ENCODE measurements at places on chromosomes 12 and 14. TPM values are rescaled to one million over a fixed set of nuclear protein-coding genes. Genes with fewer than 3 reads are reported as not detected.

The APOF gene
- 0.05 TPM for polyA plus RNA-seq

The SOCS2 gene
- polyA plus RNA-seq, result 9.0 TPM

The LIN7A gene
- 0.19 TPM for polyA plus RNA-seq

The CD9 gene
- 25.1 TPM for polyA plus RNA-seq

The TMEM119 gene
- polyA plus RNA-seq, result 2.2 TPM

The EGLN3 gene
- 1.2 TPM for polyA plus RNA-seq

The TMEM63C gene
- polyA plus RNA-seq, result 5.4 TPM

The COX8C gene
- polyA plus RNA-seq, result not detected

The TIMM9 gene
- 58.7 TPM for polyA plus RNA-seq

The ANO4 gene
- polyA plus RNA-seq, result 0.14 TPM

The SERPINA1 gene
- 246 TPM for polyA plus RNA-seq

The OAS2 gene
- polyA plus RNA-seq, result 0.94 TPM

The CLECL1 gene
- not detected for polyA plus RNA-seq

The ANO2 gene
- polyA plus RNA-seq, result 2.2 TPM

The ESR2 gene
- polyA plus RNA-seq, result 0.19 TPM

The ZNF385A gene
- 3.6 TPM for polyA plus RNA-seq

The DBX2 gene
- polyA plus RNA-seq, result not detected

The TAS2R42 gene
- polyA plus RNA-seq, result not detected

The MYF5 gene
- polyA plus RNA-seq, result not detected

- no peak overlapping the region for H3K27ac ChIP-seq
- no peaks in the 10 kb centered on the region for H3K4me1 ChIP-seq
- no peak overlapping the region for H3K4me3 ChIP-seq
- no peaks in the 10 kb centered on the region for H3K27me3 ChIP-seq
Observed at GRCh38 chr14:80494769-80495168, 283.5 kb upstream of the DIO2 start.

DNA sequence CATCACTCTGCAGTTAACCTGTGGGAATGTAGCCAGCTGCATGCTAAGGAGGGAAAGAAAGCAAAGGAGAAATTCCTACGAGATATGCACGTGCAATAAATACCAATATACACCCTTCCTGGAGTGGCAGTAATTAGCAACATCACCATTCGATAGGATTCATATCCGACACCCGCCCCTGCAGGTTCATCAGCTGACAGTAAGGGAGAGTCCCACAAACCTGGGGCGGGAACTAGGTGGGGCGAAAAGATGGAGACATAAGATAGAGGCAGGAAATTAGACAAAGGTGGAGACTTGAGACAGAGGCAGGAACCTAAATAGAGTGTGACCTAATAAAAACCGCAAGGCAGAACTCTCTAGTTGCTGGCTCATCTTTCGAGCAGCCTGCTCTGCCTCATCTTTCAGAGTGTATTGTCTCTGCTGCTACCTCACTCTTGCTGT is 51.6 kb downstream of the PLEKHG3 start:
- H3K4me1 ChIP-seq, result peaks cover 9% of the 10 kb centered on the region
- no peak for DNase-seq
- H3K27ac ChIP-seq, result no peak overlapping the region
- no peaks in the 10 kb centered on the region for H3K36me3 ChIP-seq
- no peak overlapping the region for H3K4me3 ChIP-seq
- H3K27me3 ChIP-seq, result no peaks in the 10 kb centered on the region

GRCh38 chr14:20469242-20469889 is at the start of gene PNP:
TSS of gene PNP (plus strand) at chr14:20469406. CDS start at chr14:20469525, 119 bp downstream.
- DNase-seq, result peak; percentile 91
- H3K27me3 ChIP-seq, result no peaks in the 10 kb centered on the region

DNA sequence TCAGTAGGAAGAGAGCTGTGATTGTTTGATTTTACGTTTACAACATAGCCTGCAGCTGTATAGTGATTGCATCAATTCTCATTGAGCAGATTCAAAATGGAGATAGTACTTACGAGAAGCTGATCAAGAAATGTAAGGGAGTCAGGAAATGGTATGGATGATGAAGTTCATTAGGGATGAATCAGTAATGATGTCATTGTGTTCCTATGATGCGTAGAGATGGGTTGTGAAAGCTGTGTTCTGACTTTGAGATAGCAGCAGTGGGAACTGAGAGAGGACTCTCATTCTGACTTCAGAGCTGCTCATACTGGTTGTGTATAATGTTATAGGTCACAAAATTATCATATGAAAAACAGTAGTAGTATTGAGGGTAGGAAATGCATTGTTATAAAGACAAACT is 44.0 kb downstream of the TTLL5 start:
- no peaks in the 10 kb centered on the region for H3K4me1 ChIP-seq
- DNase-seq, result no peak
- H3K36me3 ChIP-seq, result peaks cover 4% of the 10 kb centered on the region
- H3K27ac ChIP-seq, result no peak overlapping the region

- H3K27me3 ChIP-seq, result no peaks in the 10 kb centered on the region
- H3K36me3 ChIP-seq, result no peaks in the 10 kb centered on the region
Observed at GRCh38 chr12:43856972-43857371, 21.1 kb downstream of the TMEM117 start.

- peaks cover 47% of the 10 kb centered on the region for H3K4me1 ChIP-seq
- H3K4me3 ChIP-seq, result no peak overlapping the region
- no peaks in the 10 kb centered on the region for H3K27me3 ChIP-seq
- DNase-seq, result no peak
Observed at GRCh38 chr14:61489512-61489911, 168.1 kb downstream of the PRKCH start.

DNA sequence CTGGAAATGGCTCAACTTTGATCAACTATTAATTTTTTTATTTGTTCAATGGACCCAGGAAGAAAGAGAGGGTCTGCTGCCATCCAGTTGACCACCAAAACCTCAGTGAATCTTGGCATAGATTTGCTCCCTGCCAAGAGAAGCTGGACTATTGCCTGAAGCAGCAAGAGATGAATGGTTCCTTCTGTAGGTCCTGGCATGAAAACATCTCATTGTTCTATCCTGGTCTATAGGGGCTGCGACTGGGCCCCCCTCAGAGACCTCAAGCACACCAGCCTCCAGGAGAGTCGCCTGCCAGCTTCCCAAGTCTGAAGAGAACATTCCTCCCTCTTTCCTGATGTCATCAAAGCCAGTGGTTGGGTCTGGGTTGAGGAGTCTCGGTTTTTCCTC is 204.9 kb downstream of the TMX1 start:
- H3K4me1 ChIP-seq, result no peaks in the 10 kb centered on the region
- DNase-seq, result no peak
- no peaks in the 10 kb centered on the region for H3K36me3 ChIP-seq
- H3K27ac ChIP-seq, result no peak overlapping the region
- no peaks in the 10 kb centered on the region for H3K27me3 ChIP-seq
- no peak overlapping the region for H3K4me3 ChIP-seq

DNA sequence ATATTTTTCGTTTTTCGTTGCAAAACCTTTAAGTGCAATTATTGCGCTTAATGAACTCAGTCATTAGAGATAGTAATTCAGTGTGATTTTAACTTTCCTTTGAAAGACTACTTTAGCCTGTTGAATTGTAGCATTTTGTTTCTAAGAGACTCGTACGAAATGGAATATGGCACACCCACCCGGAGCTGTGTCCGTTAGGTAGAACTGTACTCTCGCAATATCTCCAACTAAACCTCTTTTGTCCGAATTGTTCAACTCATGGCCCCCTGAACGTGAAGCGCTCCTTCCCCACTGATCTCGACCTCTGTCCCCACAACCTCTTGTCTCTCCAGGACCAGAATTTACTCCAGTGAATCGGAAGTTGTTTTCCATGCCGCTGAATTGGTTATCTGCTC is 800 bp downstream of the PCNX4 start:
- H3K36me3 ChIP-seq, result no peaks in the 10 kb centered on the region
- H3K27ac ChIP-seq, result peak overlapping the region; percentile 99

DNA sequence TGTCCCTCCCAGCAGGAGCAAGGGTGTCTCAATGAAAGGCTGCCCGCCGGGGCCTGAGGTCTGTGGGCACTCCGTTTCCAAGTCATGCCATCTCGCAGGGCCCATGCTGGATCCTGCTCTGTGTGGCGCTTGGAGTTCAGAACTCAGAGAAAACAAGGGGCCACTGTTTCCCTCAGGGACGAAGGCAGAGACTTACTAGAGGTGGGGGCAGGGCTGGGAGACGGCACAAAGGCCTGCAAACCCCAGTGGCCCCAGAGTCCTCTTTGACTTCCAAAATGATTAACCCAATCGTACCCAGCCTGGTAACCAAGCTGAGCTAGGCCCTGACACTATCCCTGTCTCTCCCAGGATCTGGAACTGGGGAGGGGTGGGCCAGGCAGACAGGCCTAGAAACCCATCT is 95.8 kb downstream of the ITPK1 start:
- H3K36me3 ChIP-seq, result no peaks in the 10 kb centered on the region
- no peaks in the 10 kb centered on the region for H3K27me3 ChIP-seq
- no peak overlapping the region for H3K27ac ChIP-seq
- H3K4me1 ChIP-seq, result no peaks in the 10 kb centered on the region
- no peak overlapping the region for H3K4me3 ChIP-seq
- no peak for DNase-seq

DNA sequence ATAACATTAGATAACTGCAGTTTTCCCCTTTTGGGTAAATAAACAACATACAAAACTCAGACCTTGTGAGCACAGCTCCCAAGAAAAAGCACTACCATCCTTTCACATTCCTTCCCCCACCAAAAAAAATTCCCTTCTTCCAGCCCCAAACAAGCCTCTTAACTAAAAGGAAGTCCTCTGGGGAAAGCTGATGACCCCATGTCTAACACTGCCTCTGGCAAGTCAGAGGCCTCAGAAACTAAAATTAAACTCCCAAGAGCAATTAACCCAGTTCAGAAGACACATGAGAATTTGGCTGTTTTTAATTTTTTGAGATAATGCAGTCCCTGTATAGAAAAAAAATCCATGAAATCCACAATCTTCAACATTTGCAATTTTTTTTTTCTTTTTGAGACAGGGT is 127.7 kb downstream of the SPTSSA start:
- H3K4me1 ChIP-seq, result no peaks in the 10 kb centered on the region
- H3K27me3 ChIP-seq, result no peaks in the 10 kb centered on the region
- no peak overlapping the region for H3K4me3 ChIP-seq
- no peak for DNase-seq
- H3K27ac ChIP-seq, result no peak overlapping the region

DNA sequence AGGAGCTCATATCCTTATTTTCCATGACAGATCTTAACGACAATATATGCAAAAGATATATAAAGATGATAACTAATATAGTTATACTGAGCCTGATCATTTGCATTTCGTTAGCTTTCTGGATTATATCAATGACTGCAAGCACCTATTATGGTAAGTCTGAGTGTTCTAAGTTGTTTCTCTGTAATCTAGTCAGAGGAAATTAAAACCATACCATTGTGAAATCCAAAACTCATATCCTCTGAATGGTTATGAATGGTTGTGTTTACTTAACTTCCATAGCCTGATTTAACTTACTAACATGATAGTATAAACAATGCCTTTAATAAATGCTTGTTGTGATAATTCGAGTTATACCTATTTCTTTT is 760 bp downstream of the TMEM19 start:
- DNase-seq, result no peak
- no peaks in the 10 kb centered on the region for H3K4me1 ChIP-seq
- peak overlapping the region; percentile 64 for H3K4me3 ChIP-seq

GRCh38 chr12:65923228-65923627 is 98.9 kb downstream of the HMGA2 start:
- H3K36me3 ChIP-seq, result no peaks in the 10 kb centered on the region
- H3K27ac ChIP-seq, result no peak overlapping the region
- DNase-seq, result no peak
- H3K4me3 ChIP-seq, result no peak overlapping the region

- H3K27me3 ChIP-seq, result no peaks in the 10 kb centered on the region
- H3K4me1 ChIP-seq, result peaks cover 5% of the 10 kb centered on the region
- DNase-seq, result peak; percentile 27
- no peak overlapping the region for H3K27ac ChIP-seq
- no peaks in the 10 kb centered on the region for H3K36me3 ChIP-seq
- H3K4me3 ChIP-seq, result no peak overlapping the region
Observed at GRCh38 chr12:46401662-46402061, 29.1 kb upstream of the SLC38A2 start.

- H3K4me1 ChIP-seq, result no peaks in the 10 kb centered on the region
- H3K36me3 ChIP-seq, result no peaks in the 10 kb centered on the region
- H3K4me3 ChIP-seq, result no peak overlapping the region
Observed at GRCh38 chr12:13537623-13538022, 341.1 kb downstream of the EMP1 start.

GRCh38 chr12:85968606-85969005 is 94.5 kb downstream of the NTS start:
- no peak overlapping the region for H3K27ac ChIP-seq
- no peak for DNase-seq
- no peak overlapping the region for H3K4me3 ChIP-seq
- H3K4me1 ChIP-seq, result no peaks in the 10 kb centered on the region
- H3K36me3 ChIP-seq, result no peaks in the 10 kb centered on the region

- H3K27ac ChIP-seq, result peak within 1 kb of the TSS; percentile 58
- no peaks in the 10 kb centered on the region for H3K27me3 ChIP-seq
- no peaks in the 10 kb centered on the region for H3K4me1 ChIP-seq
- H3K36me3 ChIP-seq, result no peaks in the 10 kb centered on the region
Observed at GRCh38 chr12:48925304-48926011, at the start of gene FKBP11. TSS of gene FKBP11 (minus strand) at chr12:48925492. CDS start at chr12:48925428, 64 bp downstream.

GRCh38 chr12:113129664-113130456 is 5.7 kb downstream of the RASAL1 start:
- H3K27me3 ChIP-seq, result no peaks in the 10 kb centered on the region
- H3K27ac ChIP-seq, result no peak overlapping the region
- H3K36me3 ChIP-seq, result no peaks in the 10 kb centered on the region
- DNase-seq, result no peak

DNA sequence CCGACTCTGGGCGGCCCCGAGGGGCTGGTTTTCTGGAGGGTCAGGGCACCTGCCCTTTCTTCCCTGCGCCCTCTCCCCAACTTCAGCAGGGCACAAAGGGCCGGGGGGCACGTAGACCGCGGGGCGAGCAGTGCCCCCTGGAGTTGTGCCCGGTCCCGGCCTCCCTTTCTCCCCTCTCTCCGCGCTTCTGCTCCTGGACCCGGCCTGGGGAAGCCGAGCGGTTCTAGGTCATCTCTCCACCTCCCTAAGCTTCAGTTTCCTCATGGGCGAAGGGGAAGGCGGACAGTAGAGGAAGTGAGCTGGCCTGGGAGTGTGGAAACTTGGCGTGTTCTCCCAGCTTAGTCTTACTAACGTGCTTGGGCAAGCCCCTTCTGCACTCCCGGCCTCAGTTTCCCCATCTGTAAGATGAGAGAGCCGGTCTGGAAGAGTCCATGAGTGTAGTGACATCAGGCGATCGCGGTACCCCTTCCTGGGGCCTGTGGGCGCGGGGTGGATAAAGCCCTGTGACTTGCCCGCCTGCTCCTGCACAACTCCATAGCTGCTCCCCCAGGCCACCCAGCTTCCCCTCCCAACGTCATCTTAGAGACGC is 158.6 kb upstream of the PARP11 start:
- H3K4me1 ChIP-seq, result peaks cover 5% of the 10 kb centered on the region
- peak overlapping the region; percentile 83 for H3K27ac ChIP-seq
- no peaks in the 10 kb centered on the region for H3K36me3 ChIP-seq
- no peak for DNase-seq
- no peaks in the 10 kb centered on the region for H3K27me3 ChIP-seq

GRCh38 chr14:101196051-101196712 is 292.7 kb upstream of the RTL1 start:
- no peak overlapping the region for H3K4me3 ChIP-seq
- no peaks in the 10 kb centered on the region for H3K27me3 ChIP-seq
- DNase-seq, result no peak

GRCh38 chr12:100360450-100360849 is 3.6 kb downstream of the SLC17A8 start:
- H3K27ac ChIP-seq, result no peak overlapping the region
- DNase-seq, result no peak
- no peaks in the 10 kb centered on the region for H3K36me3 ChIP-seq
- no peak overlapping the region for H3K4me3 ChIP-seq

GRCh38 chr12:79674629-79675028 is 16.1 kb downstream of the PAWR start:
- H3K27me3 ChIP-seq, result no peaks in the 10 kb centered on the region
- H3K4me1 ChIP-seq, result peaks cover 7% of the 10 kb centered on the region
- H3K4me3 ChIP-seq, result no peak overlapping the region
- no peaks in the 10 kb centered on the region for H3K36me3 ChIP-seq
- DNase-seq, result no peak
